Stimulated activated CD4-positive, alpha-beta T cell treated with anti-CD3 and anti-CD28 coated beads, Interleukin-4, amount 100 ng/mL, for 24 hours (primary cell): ENCODE measurements at places on chromosomes 1 and 21.

DNA sequence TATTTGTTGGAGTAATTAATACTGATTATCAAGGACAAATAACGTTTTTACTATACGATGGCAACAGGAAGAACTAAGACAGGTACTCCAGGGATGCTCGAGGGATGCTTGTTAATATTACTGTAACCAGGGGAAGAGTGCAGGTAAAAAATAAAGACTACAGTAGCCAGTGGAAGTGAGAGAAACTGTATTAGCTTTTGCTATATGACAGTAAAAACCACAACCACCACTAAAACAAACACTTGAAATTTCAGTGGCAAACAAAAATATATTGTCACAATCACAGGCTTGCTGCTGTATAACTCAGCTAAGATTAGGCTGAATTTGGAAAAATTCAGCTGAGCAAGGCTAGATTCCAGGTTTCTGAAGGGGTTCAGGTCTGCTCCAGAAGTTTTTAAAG, 812.6 kb upstream of the ADGRL4 start:
- no peak for DNase-seq

GRCh38 chr21:35203093-35203977, 154.2 kb upstream of the RUNX1 start:
- no peak for DNase-seq

DNA sequence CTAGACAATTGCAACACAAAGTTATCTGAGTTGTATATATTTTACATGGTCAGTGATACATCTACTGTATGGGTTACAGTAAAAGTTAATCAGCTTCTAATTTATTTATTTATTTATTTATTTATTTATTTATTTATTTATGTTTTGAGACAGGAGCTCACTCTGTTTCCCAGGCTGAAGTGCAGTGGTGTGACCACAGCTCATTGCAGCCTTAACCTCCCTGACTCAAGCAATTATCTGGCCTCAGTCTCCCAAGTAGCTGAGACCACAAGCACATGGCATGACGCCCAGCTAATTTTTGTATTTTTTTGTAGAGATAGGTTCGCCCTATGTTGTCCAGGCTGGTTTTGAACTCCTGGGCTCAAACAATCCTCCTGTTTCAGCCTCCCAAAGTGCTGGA, 241.6 kb downstream of the PTPRC start:
- no peak for DNase-seq

GRCh38 chr1:7528386-7529198, 242.5 kb upstream of the VAMP3 start:
- DNase-seq = no peak

- DNase-seq = no peak
Observed at GRCh38 chr1:236908669-236909068, 95.6 kb downstream of the MT1HL1 start.

DNA sequence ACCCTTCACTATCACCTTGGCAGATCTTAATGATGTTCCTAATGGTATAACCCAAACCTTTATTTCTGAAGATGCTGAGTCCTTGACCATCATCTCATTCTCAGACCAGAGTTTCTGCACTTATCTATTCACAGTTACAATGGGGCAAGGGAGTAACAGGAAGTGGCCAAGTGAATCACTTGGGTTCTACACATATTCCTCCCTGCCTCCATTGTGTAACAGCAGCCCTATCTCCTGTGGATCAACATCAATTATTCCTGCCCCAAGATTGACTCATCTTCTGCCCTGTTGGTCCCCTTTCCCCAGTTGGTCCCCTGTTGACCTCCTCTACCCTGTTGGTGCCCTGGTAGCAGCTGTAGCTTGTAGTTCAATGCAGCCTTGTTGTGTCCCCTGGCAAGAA, 10.3 kb upstream of the S100A7 start:
- DNase-seq = no peak

- DNase-seq = no peak
Observed at GRCh38 chr1:115826628-115827027, 14.3 kb downstream of the NHLH2 start.

DNA sequence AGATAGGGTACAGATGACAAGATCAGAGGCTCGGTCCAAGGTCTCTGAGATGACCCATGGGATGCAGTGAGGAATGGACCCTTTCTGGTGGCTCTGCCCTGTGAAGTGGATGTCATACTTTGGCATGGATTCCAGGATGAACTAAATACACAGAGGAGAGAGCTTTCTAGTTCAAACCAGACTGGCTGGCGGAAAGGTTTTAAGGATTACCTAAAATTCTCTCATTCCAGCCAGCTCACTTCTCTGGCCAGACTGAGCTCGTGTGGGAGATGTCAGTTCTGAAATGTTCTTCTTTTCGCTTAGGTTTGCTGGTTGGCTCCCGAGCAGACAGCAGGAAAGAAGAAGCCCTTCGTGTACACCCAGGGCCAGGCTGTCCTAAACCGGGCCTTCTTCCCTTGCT, 6.2 kb downstream of the RNPEP start:
- no peak for DNase-seq

DNA sequence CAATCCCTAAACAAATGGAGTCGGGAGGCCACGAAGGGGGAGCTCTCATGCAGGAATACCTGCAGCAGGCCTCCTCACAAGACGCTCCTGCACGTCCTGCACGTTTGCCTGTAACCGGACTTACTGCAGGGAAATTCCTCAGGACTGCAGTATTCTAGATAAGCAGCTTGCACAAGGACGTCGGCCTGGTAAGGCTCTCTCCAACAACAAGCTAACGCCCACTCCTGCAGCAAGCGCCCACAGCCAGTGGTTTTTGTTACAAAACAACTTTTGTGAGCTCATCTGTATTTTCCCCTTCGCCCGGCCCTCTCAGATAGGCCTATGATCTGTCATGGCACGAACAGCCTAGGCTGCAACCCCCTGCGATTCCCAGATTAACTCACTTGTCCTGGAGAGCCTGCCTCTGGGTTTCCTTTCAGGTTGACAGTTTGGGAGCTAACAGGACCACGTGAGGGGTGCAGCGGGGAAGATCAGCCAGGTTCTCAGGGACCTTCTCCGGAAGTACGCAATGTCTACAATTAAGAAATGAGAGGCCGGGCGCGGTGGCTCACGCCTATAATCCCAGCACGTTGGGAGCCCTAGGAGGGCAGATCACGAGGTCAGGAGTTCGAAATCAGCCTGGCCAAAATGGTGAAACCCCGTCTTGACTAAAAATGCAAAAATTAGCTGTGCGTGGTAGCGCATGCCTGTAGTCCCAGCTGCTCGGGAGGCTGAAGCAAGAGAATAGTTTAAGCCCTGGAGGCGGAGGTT, 921 bp upstream of the MIB2 start:
- peak; percentile 71 for DNase-seq

DNA sequence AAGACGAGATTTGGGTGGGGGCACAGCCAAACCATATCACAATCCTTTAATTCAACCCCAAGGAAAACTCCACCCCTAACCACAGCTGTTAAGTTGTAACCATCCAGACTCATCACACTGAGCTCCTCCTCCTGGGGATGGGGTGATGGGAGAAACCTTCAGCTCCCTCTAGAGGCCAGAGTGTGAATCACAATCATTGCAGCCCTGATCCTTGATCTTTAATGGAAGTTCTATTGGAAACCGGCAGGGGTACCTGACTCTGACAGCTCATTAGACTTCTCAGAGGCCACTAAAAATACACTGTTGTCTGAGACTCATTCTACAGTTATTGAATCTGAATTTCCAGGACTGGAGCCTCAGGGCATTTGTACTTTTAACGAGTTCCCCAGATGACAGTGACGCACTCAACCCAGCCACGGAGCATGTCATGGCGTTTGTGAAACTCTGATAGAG, 127.2 kb downstream of the IGSF21 start:
- DNase-seq = peak; percentile 7

DNA sequence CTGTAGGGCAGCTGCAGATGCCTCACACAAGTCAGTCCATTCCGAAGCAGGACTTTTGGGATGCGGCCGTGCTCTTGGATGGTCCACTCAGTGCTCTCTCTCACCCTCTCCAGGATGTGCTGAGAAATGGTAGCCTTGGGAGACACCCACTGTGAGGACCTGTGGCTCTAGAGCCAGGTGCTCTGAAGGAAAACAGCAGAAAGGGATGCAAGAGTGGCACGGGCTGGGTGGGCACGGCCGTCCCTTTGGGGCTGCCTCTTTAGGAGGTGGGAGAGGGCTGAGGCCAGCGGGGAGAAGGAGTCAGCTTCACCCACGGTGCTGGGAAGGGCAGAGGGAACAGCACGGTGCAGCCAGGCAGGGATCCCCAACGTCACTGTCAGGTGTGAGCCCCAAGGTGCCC, 106.1 kb downstream of the RIPK4 start:
- DNase-seq = no peak

GRCh38 chr1:8818325-8818775, 910 bp upstream of the RERE start:
- peak; percentile 20 for DNase-seq

- no peak for DNase-seq
Observed at GRCh38 chr1:148379697-148380096, 103.4 kb downstream of the PPIAL4G start.

DNA sequence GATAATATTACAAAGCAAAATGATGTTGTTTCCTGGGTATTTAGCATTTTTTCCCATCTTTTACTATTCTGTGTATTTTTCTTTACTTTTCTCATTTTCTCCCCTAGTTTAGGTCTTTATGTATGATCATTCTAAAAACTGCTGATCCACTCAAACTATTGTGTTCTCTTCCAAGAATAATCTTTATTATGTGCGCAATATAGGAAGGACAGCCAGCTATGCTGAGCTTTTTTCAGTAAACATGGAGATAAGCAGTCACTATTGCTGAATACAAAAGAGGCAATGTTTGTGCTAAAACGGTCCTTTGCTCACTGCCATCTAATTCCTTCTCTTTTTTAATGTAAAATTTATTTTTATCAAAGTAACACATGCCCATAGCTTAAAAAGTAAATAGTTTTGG, 6.7 kb upstream of the PTBP2 start:
- DNase-seq = no peak

DNA sequence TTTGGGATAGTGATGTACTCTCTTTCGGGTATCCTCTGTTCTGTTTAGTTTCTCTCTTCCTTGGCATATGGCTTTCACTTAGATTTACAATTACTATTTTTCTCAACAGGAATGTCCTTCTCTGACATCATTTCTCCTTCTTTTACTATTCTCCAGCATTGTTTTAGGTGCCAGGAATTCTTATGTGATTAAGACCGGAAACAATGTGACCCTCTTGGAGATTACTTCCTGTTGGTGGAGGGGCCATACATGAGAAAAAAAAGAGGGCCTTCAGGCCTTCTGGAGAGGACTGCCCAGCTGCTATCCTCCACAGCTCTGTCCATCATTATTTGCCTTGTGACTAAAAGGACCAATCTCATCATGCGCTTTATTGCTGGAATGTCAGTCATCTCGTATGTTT, 50.4 kb upstream of the ADAMTS5 start:
- DNase-seq = no peak

GRCh38 chr1:16972189-16972895, 8.1 kb downstream of the MFAP2 start:
- DNase-seq = no peak

GRCh38 chr21:14737284-14737691, 191.2 kb upstream of the SAMSN1 start:
- DNase-seq = no peak

DNA sequence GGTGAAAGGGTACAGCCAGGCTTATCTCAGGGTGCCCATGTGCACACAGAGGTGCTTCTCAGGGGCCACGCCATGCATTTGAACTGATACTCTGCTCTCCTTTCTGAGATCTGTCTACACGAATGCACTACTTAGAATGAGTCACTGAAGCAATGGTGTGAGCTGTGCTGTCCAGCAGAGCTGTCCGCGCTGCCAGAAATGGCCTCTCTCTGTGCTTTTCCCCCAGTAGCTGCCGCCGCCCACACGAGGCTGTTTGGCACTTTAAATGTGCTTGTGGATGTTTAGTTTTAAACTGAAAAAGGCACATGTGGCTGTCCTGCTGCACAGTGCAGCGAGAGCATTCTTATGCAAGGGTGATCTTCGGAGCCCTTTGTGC, 87.1 kb upstream of the COL6A1 start:
- no peak for DNase-seq

DNA sequence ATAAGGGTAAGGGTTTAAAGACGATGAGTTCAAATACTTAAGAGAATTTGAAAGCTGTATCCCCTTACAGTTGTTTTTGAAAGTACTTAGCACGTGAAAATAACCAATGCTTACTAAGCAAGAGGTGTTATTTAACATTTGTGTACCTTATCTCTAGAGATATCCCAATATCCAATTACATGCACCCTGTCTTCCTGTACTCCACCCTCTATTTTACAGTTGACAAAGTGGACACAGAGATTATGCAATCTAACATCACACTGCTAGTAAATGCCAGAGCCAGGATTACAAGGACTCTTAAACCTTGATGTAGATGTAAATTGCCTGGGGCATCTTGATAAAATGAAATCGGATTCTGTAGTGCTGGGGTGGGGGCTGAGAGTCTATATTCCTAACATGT, 72.0 kb downstream of the GDAP2 start:
- no peak for DNase-seq

DNA sequence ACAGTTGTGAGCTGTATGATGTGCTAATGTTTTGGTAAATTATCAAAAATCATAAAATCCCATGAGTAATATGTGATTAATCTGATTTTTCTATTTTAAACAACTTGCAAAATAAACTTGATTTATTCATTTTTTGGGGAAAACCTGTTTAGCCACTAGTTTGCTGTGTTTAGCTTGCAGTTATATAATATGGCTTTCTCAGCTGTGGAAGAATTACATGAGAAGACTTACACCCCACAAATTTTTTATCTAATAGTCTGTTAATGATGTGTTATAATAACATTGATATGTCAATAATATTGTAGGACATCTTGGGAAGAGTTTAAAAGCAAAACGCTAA, 2.4 kb upstream of the ERRFI1 start:
- no peak for DNase-seq

- DNase-seq = no peak
Observed at GRCh38 chr1:151978922-151979321, 14.7 kb downstream of the S100A10 start.

DNA sequence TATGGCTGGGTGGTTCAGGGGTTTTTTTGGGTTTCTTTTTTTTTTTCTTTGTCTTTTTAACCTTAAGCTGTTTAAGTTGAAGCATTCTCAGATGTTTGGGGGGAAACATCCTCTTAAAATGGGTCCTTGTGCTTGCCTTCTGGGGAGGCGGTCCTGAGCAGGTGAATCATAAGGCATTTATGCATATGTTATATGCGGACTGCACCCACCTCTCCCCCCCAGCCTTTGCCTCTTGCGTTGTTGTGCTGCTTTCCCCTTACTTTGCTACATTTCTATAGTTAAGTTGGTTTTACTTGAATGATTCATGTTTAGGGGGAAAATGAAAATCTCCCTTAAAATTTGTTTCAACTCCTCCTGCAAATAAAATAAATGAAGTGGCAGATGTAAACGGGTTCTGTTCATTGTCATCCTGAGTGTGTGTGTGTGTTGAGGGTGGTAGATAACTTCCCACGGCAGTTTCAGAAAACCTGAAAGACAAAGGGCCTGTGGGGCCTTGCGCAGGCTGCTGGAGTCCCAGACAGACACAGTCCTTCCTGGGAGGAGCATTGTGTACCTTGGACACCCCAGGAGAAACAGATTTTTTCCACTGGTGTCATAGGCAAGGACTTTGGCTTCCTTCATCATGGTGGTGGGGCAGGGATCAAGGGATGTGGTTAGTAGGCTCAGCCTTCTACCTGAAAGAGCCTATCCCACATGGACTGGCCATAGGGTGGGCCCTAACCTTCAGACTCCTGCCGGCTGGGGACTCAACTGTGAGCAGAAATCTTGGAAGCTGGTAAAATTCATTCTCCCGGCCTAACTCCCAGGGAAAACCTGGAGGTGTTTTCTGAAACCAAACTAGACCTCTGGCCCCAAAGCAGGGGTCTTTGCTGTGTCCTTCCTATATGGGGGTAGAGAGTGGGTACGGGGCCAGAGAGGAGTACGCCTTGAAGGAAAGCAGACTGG, 926 bp upstream of the SH3D21 start:
- peak; percentile 74 for DNase-seq

GRCh38 chr1:190658907-190659306, 181.2 kb upstream of the BRINP3 start:
- DNase-seq = no peak
